CD4-positive, alpha-beta T cell treated with Interferon alpha-2 for 1 hour (primary cell): ENCODE measurements at places on chromosomes 1 and 21.

- no peak for DNase-seq
Measured at GRCh38 chr1:66000033-66000637, 207.4 kb downstream of the PDE4B start.

DNA sequence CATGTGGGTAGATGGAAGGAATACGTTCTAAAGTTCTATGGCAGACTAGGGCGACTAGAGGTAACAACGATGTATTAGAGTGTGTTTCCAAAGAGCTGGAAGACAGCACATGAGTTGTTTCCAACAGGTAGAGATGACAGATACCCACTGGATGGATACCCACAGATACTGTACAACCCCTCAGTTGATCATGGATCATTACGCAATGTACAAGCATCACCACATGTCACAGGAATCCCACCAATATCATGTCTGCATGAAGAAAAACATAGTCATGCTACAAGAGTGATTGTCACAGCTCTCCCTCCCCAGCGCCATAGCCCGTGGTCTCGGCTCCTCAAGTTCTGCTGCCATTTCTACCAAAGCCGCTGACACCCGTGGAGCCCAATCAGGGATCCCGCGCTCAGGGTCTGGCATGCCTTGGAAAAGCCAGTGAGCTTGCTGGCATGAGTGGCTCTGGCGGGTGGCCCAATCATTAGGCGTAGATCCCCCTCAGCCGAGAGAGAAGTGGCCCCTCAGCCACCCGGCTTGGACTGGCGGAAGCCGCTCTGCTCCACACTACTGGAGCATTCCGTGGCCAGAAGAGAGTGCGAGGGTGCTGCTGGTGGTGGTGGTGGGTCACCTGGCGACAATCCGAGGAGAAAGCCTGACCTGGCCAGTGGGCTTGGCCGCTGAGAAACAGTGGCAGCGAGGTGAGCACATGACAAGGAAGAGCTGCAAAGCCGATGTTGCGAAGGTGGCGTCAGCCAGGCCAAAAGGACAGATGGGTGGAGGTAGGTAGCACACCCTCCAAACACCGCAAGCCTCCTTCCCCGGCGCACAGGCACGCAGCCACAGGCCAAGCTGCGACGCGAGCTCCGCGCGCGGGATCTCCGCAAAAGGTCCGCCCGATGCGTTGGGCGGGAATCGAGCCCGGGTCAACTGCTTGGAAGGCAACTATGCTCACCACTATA, 65.7 kb upstream of the FCGR2A start:
- DNase-seq: no peak

GRCh38 chr1:54499097-54499359, 49.0 kb upstream of the ACOT11 start:
- DNase-seq: no peak

DNA sequence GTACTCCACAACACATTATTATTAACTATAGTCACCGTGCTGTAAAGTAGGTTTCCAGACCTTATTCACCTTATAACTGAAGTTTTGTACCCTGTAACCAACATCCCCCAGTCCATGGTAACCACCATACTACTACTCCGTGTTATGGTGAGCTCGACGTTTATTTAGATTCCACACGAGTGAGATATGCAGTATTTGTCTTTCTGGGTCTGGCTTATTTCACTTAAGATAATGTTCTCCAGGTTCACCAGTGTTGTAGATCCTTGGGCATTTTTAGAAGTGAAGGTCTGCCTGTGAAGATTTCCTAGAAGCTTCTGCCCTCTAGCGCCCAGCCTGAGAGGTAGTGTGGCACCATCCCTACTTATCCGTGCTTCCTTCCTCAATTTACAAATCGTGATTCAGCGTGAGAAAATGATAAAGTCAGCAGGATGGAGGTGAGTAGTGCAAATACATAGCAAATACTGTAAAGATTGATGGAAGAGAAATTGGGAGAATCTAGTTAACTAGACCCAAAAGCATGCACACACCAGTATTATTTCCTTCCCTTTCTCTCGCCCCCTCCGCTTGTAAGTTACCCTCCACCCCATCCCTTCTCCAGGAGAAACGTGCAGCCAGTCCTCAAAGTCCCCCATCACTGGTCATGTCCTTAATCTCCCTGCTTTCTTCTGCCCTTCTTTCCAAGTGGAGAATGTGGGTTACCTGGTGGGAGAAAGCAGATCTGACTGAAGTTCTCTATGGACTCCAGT, 36.0 kb upstream of the DISC1 start:
- peak; percentile 54 for DNase-seq

GRCh38 chr1:201594575-201595245, 55.8 kb downstream of the NAV1 start:
- DNase-seq: no peak

DNA sequence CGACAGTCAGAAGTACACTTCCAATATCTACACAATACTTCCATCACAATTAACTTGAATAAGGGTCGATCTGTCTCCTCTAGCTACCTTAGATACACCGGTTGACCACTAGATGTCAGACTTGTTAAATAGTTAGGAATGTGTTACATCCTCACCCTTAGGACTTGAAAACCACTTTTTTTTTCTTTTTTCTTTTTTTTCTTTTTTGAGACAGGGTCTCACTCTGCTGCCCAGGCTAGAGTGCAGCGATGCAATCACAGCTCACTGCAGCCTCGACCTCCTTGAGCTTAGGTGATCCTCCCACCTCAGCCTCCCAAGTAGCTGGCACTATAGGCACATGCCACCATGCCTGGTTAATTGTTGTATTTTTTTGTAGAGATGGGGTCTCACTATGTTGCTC, 120.4 kb upstream of the GREM2 start:
- DNase-seq: peak; percentile 11

DNA sequence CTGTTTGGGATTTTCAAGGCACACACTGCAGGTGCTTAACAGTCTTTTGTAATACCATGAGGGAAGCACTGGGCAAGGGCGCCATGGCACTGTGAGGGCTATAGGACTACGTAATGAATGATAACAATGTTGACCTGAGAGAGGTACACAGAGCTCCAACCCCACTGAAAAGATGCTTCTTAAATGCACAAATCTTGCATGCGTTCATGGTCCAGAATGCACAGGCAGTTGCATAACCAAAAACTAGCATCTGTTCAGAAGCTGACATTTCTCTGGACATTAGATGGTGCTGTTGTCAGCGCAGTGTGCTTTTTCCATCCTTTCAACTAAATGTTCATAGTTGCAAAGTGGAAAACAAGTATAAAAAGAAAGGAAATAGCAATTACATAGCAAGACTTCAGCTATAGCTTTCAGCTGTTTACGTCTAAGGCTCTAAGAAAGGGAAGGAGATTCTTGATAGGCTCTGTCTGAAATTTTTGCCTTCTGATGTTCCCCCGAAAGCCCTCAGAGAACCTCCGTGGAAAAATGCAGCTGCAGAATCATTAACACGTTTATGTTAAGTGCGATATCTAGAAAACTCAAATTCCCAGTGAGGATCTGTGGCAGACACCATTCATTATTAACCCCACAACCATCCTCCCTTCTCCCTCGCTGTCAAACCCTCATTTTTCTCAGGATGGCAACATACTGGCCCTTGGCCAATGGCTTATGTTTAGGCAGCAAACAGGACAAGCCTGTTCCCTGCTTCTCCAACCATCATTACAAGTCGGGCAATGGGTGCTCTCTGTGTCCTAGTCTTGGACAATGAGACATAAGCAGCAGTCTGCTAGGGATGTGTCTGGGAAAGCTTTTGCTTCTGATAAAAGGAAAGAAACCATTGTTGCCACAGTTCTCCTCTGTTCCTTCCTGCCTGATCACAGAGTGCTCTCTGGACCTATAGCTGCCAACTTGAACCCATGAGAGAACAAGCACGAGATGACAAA, 8.2 kb upstream of the TARBP1 start:
- peak; percentile 23 for DNase-seq

GRCh38 chr1:228402641-228403025, 4.0 kb downstream of the TRIM11 start:
- no peak for DNase-seq

DNA sequence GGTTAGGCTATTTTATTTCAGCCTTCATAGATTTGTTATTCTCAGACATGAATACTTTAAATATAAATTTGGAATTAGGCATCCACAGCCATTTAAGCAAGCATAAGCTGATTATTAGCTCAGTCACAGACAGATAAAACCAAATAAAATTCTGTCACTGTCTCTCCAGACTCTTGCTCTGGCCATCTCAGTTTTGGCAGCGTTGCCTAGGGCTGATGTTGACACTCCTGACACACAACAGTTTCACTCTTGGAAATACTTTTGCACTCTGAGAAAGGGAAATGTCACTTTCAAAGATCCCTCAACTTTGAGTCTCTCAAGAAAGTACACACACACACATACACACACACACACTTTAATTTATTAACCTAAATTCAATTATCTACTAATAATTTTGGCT, 372.7 kb downstream of the BRINP3 start:
- no peak for DNase-seq

DNA sequence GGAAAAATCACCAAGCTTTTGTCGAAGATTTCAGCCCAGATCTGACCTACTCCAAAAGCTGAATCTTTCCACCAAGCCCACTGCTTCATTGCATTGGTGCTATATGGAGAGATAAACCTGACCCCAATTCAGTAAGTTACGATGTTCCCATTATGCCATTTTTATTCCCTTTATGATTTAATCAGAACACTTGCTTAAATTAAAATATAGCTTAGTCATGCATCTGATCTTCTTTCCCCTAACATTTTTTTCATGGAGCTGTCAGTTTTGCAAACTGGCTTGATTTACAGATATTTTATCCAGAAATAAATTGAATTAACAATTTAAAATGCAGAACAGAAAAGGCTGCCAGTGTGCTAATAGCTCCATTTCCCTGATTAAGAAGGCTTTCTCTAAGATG, 503.5 kb upstream of the C1orf87 start:
- no peak for DNase-seq

GRCh38 chr1:228180271-228180958, 14.8 kb downstream of the IBA57 start:
- no peak for DNase-seq

DNA sequence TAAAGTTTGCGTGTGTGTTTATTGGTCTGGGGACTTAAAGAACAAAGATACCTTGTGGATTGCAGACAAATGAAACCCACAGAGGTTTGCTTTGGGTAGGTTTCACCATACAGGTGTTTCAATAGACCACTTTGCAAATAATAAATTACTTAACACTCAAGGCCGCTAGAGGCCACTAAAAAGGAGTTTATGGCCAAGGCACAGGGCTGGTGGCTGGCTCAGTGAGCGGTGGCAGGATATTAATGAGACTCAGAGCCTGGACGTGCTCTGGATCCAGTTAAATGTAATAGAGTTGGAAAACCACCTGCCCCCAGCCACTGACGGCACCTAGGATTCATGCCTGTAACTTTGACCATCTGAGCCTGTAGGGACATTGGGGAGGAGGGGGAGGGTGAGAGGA, 44.5 kb downstream of the LRRC38 start:
- no peak for DNase-seq

- no peak for DNase-seq
Measured at GRCh38 chr1:1286313-1287261, 6.4 kb downstream of the SCNN1D start.
